ENCODE measurements at places on chromosomes 1 and 21. TPM values are rescaled to one million over a fixed set of nuclear protein-coding genes. Genes with fewer than 3 reads are reported as not detected.

Gene LCE2A
- total RNA-seq: not detected

Gene GCSAML
- not detected for total RNA-seq

Gene KIAA1614
- total RNA-seq: 0.38 TPM

Gene MKNK1
- 42.3 TPM for total RNA-seq

Gene AMY2B
- 19.7 TPM for total RNA-seq

Gene TTC34
- 3.6 TPM for total RNA-seq

Gene DIPK1A
- total RNA-seq: 16.0 TPM

Gene CELF3
- not detected for total RNA-seq

GRCh38 chr1:167474191-167474641 lies 44.1 kb downstream of the CD247 start:
- H3K27me3 ChIP-seq: peaks cover 24% of the 10 kb centered on the region
- H3K27ac ChIP-seq: no peak overlapping the region
- no peaks in the 10 kb centered on the region for H3K4me1 ChIP-seq
- H3K36me3 ChIP-seq: no peaks in the 10 kb centered on the region
- DNase-seq: no peak

GRCh38 chr1:33979341-33979740 lies 115.5 kb downstream of the HMGB4 start:
- DNase-seq: no peak
- no peaks in the 10 kb centered on the region for H3K36me3 ChIP-seq
- no peak overlapping the region for H3K27ac ChIP-seq

GRCh38 chr1:6867729-6868659 lies 82.7 kb downstream of the CAMTA1 start:
- peaks cover 23% of the 10 kb centered on the region for H3K36me3 ChIP-seq
- DNase-seq: no peak
- H3K27me3 ChIP-seq: no peaks in the 10 kb centered on the region
- H3K4me3 ChIP-seq: no peak overlapping the region
- H3K4me1 ChIP-seq: peaks cover 7% of the 10 kb centered on the region

- no peak for DNase-seq
- peak overlapping the region; percentile 78 for H3K4me3 ChIP-seq
- no peaks in the 10 kb centered on the region for H3K27me3 ChIP-seq
- no peak overlapping the region for H3K27ac ChIP-seq
- peaks cover 45% of the 10 kb centered on the region for H3K4me1 ChIP-seq
These were observed 78.9 kb downstream of the CD247 start for GRCh38 chr1:167439301-167439988.

DNA sequence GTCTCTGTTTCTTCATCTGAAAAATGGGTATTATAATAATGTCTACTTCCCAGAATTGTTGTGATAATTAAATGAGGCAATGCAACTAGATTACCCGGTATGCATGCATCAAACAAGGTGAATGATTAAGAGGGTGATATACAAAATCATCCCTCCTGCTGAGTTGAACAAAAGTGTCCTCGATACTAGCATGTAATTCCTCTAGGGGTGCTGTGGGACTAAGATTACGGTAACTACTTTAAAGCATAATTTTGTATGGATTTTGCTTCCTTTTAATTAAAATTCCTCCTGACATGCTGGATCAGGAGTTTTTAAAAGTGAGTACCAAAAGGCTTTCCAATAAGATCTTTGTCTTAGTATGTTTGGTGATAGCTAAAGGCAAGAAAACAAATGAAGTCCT lies 98.7 kb upstream of the PRMT6 start:
- H3K4me3 ChIP-seq: no peak overlapping the region
- no peak overlapping the region for H3K27ac ChIP-seq
- no peaks in the 10 kb centered on the region for H3K4me1 ChIP-seq
- no peak for DNase-seq
- peaks cover 6% of the 10 kb centered on the region for H3K27me3 ChIP-seq

GRCh38 chr1:10685196-10685807 lies 111.1 kb downstream of the CASZ1 start:
- H3K4me1 ChIP-seq: peaks cover 5% of the 10 kb centered on the region
- no peak for DNase-seq
- H3K27me3 ChIP-seq: no peaks in the 10 kb centered on the region
- H3K27ac ChIP-seq: no peak overlapping the region
- H3K4me3 ChIP-seq: no peak overlapping the region

DNA sequence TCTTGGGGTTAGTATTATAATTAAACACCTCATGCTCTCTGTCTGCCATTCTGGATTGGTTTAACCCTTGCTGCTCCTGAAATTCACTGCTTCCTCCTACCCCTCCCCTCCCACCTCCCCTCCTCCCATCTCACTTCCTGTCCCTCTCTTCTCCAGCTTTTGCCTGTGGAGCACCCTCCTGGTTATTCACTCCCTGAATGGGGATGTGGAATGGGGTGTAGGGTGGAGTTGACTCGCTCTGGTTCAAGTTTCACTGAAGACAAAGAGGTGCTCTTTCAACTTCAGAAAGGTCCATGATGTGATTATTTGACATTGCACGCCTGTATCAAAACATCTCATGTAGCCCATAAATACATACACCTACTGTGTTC lies 160.5 kb downstream of the PLXNA2 start:
- H3K27me3 ChIP-seq: no peaks in the 10 kb centered on the region
- peaks cover 17% of the 10 kb centered on the region for H3K4me1 ChIP-seq
- DNase-seq: no peak
- no peak overlapping the region for H3K4me3 ChIP-seq
- no peak overlapping the region for H3K27ac ChIP-seq

DNA sequence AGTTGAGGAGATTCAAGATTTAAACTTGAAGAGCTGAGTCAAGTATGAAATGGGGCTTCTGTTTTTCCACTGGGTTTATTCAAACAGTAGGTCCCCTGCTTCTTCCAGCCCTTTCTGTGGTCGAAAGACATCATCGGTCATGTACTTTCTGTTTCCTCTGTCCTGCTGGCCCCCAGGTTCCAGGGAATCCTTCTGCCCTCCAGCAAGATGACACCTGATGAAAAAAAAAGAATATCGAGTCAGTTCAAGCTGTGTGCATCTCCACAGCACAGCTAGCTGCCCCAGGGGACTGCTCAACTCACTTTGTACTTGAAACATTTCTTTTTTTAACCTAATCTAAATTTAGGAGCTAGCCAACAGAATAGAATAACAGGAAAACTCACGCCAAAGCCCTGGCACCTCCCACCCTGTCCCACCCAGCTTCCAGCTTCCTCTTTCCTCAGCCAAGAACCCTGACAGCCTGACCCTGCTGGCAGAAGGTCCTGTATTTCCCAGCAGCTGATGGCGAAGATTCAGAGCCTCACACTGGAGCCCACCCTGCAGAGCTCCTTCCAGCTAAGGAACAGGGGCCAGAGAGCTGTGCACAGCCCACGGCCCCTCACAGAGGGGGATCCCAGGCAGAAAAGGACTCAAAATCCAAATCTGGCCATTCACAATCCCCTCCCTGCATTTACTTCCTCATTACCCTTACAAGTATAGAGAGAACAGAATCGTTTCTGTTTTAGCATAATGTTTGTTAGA lies 176.5 kb downstream of the PSMG1 start:
- peaks cover 23% of the 10 kb centered on the region for H3K4me1 ChIP-seq
- no peak for DNase-seq
- H3K4me3 ChIP-seq: no peak overlapping the region

DNA sequence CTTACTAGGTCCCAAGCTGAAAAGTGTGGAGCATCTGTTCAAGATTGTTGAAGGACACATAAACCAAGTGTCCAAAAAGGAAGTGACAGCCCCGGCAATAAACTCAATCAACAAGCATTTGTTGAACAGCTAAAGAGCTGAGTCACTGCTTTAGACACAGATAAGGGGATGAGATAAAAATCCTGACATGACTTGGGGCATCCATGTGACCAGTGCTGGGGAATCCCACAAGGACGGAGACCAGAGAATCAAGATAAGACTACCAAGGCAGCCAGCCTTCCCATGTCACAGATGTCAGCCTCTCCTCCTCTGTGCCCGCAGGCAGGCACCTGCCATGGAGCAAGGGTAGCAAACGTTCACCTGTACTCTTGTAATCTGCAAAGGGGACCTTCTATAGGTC lies 118.6 kb upstream of the KAZN start:
- H3K36me3 ChIP-seq: no peaks in the 10 kb centered on the region
- peaks cover 7% of the 10 kb centered on the region for H3K27me3 ChIP-seq
- H3K4me1 ChIP-seq: no peaks in the 10 kb centered on the region
- no peak for DNase-seq
- no peak overlapping the region for H3K4me3 ChIP-seq
- no peak overlapping the region for H3K27ac ChIP-seq

DNA sequence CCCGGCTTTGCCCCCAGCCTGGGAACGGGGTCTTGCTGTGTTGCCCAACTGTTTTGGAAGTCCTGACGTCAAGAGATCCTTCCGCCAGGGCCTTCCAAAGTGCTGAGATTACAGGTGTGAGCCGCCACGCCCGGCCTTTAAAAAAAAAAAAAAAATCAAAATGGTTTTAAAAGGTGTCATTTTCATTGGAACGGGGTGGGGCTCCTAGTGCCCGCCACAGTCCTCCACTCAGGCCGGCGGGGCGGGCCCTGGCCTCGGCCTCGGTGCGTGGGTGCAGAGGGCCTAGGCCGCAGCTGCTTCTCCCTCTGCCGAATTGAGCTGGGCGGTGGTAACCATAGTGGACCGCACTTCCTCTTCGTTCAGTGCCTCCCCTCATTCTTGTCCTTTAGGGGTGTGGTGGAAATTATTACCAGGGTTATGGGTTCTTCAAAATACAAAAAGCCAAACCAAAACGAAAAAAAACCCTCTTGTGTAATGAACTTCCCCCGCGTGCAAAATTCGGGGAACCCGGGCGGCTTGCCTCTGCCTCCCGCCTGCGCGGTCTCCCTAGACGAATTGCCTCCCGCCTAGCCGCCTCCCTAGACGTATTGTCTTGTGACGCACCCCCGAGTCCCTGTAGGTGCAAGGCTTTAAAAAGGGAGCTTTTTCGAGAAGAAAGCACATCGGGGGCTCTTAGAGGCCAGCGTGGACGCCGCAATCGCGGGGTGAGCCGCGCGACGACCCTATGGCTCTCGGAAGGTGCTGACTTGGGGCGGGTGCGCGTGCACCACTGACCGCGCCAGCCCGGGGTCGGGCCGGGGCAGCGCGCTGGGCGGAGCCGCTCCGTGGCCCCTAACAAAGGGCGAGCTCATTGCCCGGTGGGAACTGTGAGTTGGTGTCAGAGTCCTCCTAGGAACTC lies 10.5 kb upstream of the SPEN start:
- peak overlapping the region; percentile 90 for H3K4me3 ChIP-seq
- H3K27ac ChIP-seq: peak overlapping the region; percentile 98
- DNase-seq: peak; percentile 65
- no peaks in the 10 kb centered on the region for H3K27me3 ChIP-seq
- H3K4me1 ChIP-seq: peaks cover 38% of the 10 kb centered on the region

DNA sequence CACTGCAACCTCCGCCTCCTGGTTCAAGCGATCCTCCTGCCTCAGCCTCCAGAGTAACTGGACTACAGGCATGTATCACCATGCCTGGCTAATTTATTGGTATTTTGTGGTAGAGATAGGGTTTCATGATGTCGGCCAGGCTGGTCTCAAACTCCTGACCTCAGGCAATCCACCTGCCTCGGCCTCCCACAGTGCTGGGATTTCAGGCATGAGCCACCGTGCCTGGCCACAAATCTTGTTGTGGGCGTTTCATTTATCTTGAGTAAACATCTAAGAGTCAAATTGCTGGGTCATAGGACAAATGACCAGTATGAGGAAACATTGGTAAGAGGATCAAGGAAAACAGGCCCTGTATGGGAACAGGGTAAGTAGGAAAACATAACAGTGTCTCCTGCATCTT lies 17.9 kb downstream of the TMEM200B start:
- H3K27me3 ChIP-seq: no peaks in the 10 kb centered on the region
- no peak overlapping the region for H3K4me3 ChIP-seq
- H3K36me3 ChIP-seq: peaks cover 52% of the 10 kb centered on the region
- no peaks in the 10 kb centered on the region for H3K4me1 ChIP-seq
- DNase-seq: no peak

GRCh38 chr1:198447468-198447867 lies 93.0 kb downstream of the ATP6V1G3 start:
- DNase-seq: no peak
- no peaks in the 10 kb centered on the region for H3K36me3 ChIP-seq
- no peak overlapping the region for H3K27ac ChIP-seq
- peaks cover 3% of the 10 kb centered on the region for H3K27me3 ChIP-seq
- no peak overlapping the region for H3K4me3 ChIP-seq
- H3K4me1 ChIP-seq: no peaks in the 10 kb centered on the region

GRCh38 chr1:16243936-16244649 lies 7.1 kb upstream of the CPLANE2 start:
- no peak overlapping the region for H3K4me3 ChIP-seq
- peaks cover 13% of the 10 kb centered on the region for H3K36me3 ChIP-seq
- H3K27ac ChIP-seq: no peak overlapping the region
- peak; percentile 59 for DNase-seq
- H3K4me1 ChIP-seq: peaks cover 14% of the 10 kb centered on the region

GRCh38 chr1:234662148-234662547 lies 52.2 kb upstream of the IRF2BP2 start:
- no peaks in the 10 kb centered on the region for H3K36me3 ChIP-seq
- H3K27ac ChIP-seq: no peak overlapping the region
- no peak for DNase-seq
- no peak overlapping the region for H3K4me3 ChIP-seq
- peaks cover 4% of the 10 kb centered on the region for H3K4me1 ChIP-seq

GRCh38 chr1:40776236-40777072 lies 7.1 kb upstream of the KCNQ4 start:
- peak overlapping the region; percentile 46 for H3K27ac ChIP-seq
- peaks cover 56% of the 10 kb centered on the region for H3K36me3 ChIP-seq
- no peaks in the 10 kb centered on the region for H3K27me3 ChIP-seq
- H3K4me1 ChIP-seq: peaks cover 2% of the 10 kb centered on the region

- no peaks in the 10 kb centered on the region for H3K4me1 ChIP-seq
- no peak overlapping the region for H3K27ac ChIP-seq
- DNase-seq: no peak
- H3K36me3 ChIP-seq: no peaks in the 10 kb centered on the region
- H3K4me3 ChIP-seq: no peak overlapping the region
These were observed 120.7 kb downstream of the LEPR start for GRCh38 chr1:65541161-65541560.

- peaks cover 16% of the 10 kb centered on the region for H3K4me1 ChIP-seq
- H3K4me3 ChIP-seq: no peak overlapping the region
- peaks cover 45% of the 10 kb centered on the region for H3K27me3 ChIP-seq
- DNase-seq: no peak
These were observed 13.8 kb upstream of the SAMD11 start for GRCh38 chr1:909861-910310.

GRCh38 chr1:205447457-205448341 lies 8.1 kb downstream of the BLACAT1 start:
- no peaks in the 10 kb centered on the region for H3K36me3 ChIP-seq
- no peak overlapping the region for H3K4me3 ChIP-seq
- peaks cover 11% of the 10 kb centered on the region for H3K4me1 ChIP-seq
- peaks cover 19% of the 10 kb centered on the region for H3K27me3 ChIP-seq
- no peak overlapping the region for H3K27ac ChIP-seq
- DNase-seq: no peak

DNA sequence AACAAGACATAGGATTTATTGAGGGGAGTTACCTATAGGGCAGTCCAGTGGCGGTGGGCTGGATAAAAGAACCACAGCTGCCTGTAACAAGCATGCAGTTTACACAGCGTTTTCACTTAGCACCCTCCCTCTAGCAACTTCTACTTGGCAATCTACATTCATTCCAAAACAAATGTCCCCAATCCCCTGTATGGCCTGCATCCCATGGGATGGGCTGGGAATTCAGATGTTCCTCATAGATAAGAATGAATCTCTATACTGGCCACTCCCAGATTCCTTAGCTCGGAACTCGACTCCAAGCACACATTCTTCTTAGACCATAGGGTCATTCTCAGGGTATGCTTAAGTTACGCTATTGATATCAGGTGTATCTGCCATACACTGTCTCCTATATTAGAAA lies 33.3 kb downstream of the PCP4 start:
- no peak overlapping the region for H3K4me3 ChIP-seq
- H3K27me3 ChIP-seq: no peaks in the 10 kb centered on the region
- no peak for DNase-seq

GRCh38 chr1:174189428-174190062 lies 30.2 kb downstream of the RABGAP1L start:
- peak overlapping the region; percentile 50 for H3K27ac ChIP-seq
- no peak for DNase-seq

Data from activated B cell treated with CpG ODN at 0.5 μM for 24 hours (primary cell).